ENCODE measurements at places on chromosomes 6 and 20.

- peak; percentile 32 for DNase-seq
Observed at GRCh38 chr6:6713657-6714056, 125.1 kb downstream of the LY86 start.

GRCh38 chr6:2220154-2220553 lies 25.3 kb downstream of the GMDS start:
- no peak for DNase-seq

DNA sequence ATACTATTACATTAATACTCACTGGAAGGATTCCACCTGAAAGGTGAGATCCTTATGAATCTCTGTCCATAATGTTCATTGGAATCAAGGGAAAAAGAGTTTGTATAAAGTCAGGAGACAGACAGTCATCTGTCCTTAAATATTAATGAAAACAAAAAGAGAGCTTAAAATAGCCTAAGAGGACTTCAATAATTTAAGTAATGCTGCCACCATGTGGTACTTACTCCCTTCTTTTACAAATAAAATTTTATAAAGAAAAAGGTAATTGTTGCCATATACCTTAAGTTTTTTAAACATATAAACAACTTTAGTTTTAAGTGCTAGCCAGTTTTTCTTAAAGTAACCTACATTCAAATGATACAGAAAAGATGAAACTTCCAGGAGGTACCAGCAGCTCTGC lies 5.1 kb downstream of the BLOC1S5 start:
- peak; percentile 37 for DNase-seq

DNA sequence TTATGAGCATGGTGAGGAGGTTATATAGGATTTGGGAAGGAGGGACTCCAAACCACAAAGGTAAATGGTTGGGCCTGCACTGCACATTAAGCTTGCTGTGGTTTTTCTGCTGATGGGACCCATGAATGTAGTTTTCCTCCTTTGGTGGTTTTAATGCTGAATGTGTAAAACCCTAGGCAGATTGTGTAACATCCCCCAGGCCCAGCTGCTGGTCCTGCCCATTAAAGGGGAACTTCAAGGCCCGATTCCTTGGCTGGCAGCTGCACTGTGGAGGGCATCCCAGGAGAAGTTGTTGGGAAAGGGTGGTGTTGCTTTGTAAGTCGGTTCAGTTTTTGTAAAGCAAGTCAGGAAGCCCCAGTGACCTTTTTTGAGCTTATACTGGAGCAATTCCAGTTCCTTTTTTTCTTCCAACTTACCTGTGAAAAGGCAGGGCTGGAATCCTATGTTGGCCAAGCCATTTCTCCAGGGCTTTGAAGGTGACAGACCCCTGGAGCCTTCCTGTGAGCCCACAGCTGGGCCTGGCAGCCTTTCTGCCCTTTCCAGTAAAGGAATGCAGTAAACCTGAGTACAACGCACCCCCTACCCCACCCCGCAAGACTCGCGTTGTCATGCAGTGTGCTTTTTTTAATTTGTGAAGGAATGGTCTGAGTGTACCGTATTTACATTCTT lies 43.1 kb upstream of the NAA20 start:
- DNase-seq, result peak; percentile 50

GRCh38 chr6:163771180-163771579 lies 356.7 kb downstream of the QKI start:
- no peak for DNase-seq

- DNase-seq, result no peak
Observed at GRCh38 chr20:52410182-52410647, 218.6 kb upstream of the ZFP64 start.

- no peak for DNase-seq
Observed at GRCh38 chr6:100105138-100105537, 111.1 kb upstream of the MCHR2 start.

DNA sequence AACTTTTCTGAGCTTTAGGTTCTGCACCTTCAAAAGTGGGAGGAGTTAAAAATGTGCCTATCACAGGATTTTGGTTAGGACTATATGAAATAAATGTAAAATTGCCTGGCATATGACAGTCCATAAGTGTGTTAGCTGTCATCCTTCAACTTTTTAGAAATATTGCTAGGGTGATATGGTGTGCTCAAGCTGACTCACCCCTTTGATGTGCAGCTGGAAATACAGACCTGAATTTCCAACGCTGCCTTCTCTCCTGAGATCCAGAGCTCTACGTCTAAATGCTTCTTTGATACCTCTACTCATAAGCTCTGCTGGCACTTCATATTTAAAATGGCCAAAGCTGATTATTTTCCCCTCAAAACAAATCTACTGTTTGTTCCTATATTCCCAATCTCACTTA lies 2.7 kb downstream of the SLC35B3 start:
- no peak for DNase-seq

DNA sequence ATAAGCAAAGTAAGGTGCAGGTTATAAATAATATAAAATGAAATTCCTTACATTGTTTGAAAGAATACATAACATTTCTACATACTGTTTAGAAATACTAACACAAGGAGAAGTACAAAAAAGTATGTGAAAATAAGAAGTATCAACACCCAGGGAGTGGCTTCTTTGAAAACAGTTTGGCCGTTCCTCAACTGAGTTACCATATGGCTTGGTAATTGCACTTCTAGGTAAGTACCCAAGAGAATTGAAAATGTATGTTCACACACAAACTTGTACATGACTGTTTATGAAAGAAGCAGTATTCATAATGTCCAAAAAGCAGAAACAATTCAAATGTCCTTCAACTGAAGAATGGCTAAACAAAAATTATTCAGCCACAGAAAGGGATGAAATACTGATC lies 30.7 kb downstream of the PAK5 start:
- DNase-seq, result no peak

- DNase-seq, result no peak
Observed at GRCh38 chr20:1034415-1034789, 32.3 kb upstream of the RSPO4 start.

DNA sequence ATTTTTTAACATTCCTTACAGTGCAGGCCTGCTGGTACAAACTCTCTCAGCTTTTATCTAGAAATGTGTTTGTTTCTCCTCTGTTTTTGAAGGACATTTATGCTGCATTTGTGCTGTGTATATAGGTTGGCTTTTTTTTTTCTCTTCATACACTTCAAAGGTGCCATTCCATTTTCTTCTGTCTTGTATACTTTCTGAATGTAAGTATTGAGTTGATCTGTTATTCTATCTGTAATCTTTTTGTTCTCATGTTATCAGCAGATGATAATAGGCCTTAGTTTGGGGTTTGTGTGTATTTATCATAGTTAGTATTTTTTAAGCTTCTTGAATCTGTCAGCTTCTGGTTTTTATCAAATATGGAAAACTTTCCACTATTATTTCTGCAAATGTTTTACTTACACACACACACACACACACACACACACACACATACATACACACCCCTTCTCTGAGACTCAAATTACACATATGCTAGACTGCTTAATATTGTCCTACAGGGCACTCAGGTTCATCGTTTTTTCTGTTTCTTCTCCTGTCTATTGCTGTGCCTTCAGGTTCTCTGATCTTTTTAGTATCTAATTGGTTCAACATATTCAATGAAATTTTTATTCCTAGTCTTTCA lies 74.6 kb downstream of the RPP40 start:
- DNase-seq, result no peak

DNA sequence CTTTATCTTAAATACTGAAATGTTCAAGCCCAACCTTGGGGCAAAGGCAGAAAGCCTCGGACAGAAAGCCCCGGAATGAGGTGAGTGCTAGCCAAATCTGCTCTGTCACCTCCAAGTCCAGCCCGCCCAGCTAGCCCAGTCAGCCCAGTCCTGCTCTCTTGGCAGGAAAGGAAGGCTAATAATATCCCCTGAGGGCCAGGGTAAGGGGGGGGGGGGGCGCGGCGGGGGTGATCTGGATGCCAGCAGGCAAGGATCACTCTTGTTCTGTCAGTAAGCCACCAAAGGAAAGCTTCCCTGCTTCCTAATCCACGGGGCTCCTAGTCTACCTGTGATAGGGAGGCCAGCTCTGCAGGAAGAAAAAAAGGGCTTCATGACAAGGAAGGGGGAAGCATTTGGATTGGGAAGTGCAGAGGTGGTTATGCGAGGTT lies 1.1 kb downstream of the NDRG3 start:
- DNase-seq, result peak; percentile 47

DNA sequence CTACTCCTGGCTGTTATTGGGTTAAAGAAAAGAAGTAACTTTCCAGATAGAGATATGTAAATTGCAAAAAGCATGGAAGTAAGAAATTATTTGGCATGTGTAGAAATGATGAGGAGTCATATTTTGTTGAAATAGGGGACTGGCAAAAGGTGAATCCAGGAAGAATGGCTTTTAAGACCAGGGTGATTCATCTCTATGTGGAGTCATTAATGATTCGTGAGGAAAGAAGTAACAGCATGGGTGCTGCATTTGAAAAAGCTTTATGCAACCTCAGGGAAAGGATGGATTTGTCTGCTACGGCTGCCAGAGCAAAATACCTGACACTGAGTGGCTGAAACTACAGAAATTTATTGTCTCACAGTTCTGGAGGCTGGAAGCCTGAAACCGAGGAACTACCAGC lies 14.8 kb upstream of the SYNE1 start:
- peak; percentile 28 for DNase-seq

- no peak for DNase-seq
Observed at GRCh38 chr6:163661272-163661671, 246.8 kb downstream of the QKI start.

- no peak for DNase-seq
Observed at GRCh38 chr6:17666646-17667045, 40.1 kb downstream of the NUP153 start.
